ENCODE measurements at places on chromosomes 6 and 20. TPM values are rescaled to one million over a fixed set of nuclear protein-coding genes. Genes with fewer than 3 reads are reported as not detected.

The DOK5 gene
- total RNA-seq, result 1.9 TPM

DNA sequence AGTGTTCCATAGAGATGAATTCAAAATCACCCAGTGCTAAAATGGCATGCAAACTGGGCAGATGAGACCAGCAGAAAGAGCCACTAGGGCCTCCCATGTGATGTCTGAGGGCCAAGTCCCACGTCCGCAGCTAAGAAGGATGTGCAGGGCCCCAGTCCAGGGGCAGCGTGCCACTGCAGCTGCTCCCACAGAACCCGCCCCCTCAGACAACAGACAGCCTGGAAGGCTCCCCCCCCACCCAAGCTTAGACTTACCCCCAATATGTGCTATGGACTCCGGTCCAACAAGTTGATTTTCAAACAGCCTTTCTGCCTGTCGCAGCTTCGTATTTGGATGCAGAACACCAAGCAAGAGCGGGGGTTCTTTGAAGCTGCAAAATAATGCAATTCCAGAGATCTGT lies 14.0 kb downstream of the APMAP start:
- no peak for DNase-seq

DNA sequence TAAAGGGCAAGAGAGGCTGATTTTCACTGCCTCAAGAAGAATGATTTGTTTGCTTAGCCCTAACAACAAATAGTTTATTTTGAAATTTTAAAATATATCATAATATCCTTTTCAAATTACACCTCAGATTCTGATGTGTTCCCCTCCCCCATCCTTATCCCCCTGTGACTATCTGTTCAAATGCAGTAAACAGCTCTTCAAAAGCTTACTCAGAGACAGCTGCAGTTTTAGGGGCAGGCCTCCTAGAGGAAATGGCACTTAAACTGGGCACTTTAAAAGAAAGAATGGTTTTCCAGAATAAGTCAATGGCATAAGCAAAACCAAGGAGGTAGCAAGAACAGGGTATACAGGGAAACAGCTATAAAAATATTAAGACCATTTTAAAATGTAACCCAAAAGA lies 118.6 kb upstream of the UST start:
- no peak for DNase-seq

DNA sequence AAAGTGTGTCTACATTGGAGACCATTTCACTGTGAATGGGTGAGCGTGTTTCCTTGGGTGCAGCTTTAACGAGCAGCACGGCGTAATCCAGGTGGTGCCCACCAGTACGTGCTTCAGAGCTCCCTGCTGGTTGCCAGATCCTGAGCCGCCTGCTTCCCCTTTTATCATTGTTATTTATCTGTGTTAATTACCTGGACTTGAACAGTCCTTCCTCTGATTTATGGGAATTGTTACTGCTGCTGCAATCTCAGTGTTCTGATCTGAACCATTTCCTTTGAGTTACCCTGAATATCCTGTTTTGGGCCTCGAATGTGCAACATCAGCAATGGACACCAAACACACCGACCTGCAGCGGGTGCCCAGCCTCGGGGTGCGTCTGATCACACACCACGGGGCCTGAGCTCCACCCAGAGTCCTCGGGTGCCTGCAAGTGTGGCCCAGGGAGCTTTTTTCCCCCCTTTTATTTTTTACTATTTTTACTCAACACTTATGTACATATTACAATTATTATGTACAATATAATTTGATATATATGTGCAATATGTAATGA lies 81.3 kb downstream of the RPP40 start:
- DNase-seq, result no peak

The ANKRD66 gene
- not detected for total RNA-seq

The GSTA1 gene
- not detected for total RNA-seq

DNA sequence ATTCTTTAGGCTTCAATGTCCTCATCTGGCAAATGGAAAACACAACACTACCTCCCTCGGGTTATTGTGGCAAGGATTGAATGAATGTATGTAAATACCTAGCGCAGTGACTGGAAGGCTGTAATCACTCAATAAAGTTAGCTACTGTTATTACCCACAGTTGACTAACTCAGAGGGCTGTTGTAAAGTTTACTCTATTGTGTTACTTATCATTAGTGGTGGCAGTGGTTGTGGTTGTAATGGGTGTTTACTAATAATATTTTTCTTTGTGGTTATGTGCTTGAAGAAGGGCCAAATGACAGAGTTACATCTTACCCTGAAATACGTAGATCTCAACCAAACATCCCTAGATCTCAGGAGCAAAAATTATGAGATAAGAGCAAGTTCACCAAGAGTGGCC lies 42.0 kb upstream of the PXDC1 start:
- no peak for DNase-seq

The HLA-DRA gene
- 288 TPM for total RNA-seq

Measured in omental fat pad (tissue), 4 donors.